CD8-positive, alpha-beta memory T cell (primary cell): ENCODE measurements at places on chromosomes 7 and 10.

GRCh38 chr10:71790749-71791440, 17.6 kb upstream of the VSIR start:
- no peak for DNase-seq

DNA sequence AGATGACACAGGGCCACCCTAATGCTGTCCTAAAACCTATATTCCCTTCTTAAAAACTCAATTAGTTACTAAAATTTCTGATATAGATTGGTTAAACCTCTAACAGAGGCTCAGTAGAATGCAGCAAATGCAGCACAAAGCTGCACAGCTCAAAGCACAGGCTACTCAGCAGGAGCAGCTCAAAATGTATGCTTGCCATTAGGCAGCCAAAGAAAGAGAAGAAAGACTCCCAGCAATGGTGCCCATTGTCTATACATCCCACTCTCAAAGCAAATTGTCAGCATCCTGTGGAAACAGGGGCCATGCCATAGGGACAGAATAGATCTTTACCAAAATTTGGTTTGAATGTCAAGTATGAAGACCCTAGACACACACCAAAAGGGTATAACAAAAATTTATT, 73.5 kb downstream of the TFPI2 start:
- no peak for DNase-seq

GRCh38 chr10:97058521-97058920, 127.2 kb downstream of the SLIT1 start:
- DNase-seq, result no peak

GRCh38 chr10:93515071-93516005, 18.9 kb downstream of the CEP55 start:
- DNase-seq, result no peak

DNA sequence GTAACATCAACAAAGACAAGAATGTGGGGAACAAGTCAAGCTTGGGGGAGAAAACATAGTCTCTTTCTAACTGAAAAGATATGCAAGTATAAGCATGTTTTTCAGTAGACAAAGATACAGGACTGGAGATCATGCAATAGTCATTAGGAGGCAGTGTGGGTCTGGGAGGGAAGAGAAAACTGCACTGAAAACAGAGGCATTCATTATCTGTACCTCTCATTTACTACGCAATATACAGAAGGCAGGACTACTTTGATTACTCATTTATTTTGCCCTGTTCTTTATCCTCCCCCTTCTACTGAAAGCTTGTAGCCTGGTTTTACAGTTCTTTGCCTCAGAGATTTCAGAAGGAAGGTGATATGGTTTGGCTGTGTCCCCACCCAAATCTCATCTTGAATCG, 341.2 kb downstream of the CRPPA start:
- DNase-seq, result no peak

DNA sequence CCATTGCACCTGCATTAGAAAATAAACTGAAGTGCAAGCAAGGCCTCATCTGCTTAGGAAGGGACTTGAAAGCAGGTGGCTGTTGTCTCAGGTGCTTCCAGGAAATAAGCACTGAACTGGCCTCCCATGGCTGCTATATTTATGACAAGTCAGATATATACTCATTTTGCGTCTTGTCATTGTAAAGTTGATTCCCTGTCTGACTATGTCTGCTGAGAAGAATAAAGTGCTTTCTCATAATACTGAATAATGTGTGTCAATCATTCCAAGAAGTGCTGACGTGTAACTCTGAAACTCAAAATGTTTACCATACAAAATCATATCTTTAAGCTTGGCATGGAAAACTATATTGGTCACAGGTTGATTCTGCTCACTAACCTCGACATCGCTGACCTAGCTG, 44.9 kb upstream of the SVOPL start:
- DNase-seq, result no peak

- peak; percentile 90 for DNase-seq
Observed at GRCh38 chr7:123748734-123749536, at the start of gene WASL. Gene WASL, minus strand, starts transcription at chr7:123749003. Its CDS starts 269 bp downstream, at chr7:123748734.

DNA sequence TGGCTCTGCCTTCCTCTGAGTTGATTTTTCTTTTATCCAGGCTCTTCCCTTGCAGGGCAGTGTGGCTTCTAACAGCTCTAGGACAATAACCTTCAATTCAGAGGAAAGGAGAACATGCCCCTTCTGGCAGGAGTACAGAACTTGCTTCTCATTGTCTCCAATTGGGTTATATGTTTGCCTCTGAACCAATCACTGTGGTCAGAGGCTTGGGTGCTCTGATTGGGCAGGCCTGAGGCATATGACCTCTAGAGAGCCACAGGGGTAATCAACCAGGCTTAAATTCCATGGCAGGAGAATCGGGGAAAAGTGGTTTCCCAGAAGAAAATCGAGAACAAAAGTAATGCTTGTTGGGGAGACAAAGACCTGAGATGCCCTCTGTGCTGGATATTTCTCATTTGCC, 240.0 kb downstream of the REEP3 start:
- DNase-seq, result no peak

DNA sequence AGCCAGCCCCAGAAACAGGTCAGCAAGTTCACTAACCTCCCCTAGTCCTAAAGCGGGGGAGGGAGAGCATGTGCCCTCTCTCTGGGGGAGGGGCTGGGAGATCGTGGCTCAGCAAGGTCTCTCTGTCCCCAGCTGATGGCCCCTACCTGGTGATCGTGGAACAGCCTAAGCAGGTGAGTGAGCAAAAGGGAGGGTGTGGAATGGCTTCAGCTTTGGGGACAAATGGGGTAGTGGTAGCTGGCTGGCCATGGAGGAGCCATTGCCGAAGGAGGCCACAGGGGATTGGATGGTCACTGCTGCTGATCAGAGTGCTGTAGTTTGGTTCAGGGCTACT, 779 bp downstream of the NFKB2 start:
- DNase-seq, result no peak

GRCh38 chr7:101591504-101591903, 37.6 kb downstream of the MYL10 start:
- DNase-seq, result no peak

DNA sequence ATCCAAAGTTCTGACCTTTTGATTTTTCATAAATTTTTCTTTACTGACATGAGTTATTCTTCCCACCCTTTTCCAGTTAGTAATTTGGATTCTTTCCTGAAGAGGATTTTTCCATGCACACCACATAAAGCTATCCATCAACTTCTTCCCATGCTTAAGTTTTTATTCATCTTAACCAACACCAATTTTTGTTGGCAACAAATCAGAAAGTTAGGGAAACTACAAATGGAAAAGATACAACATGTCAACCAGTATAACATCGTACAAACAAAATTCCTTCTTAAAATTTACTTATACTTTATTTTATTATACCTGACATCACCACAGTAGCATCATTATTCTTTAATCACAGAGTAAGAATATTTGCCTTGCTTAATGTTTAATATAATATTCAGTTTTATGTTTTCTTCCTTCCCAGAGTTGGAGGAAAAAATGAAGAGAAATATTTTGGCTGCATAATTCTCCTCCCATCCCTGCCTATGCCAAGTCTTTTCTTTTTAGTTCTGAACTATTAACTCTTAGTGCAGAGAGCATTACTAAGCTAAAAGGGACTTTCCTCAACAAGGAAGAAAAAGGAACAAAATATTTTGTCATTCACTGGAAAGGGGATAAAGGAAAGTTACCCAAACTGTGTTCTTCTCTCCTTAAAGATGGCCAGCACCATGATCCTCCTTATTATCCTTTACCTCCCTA, 67.5 kb upstream of the MEOX2 start:
- DNase-seq, result no peak

GRCh38 chr7:151704299-151704959, 172.5 kb downstream of the PRKAG2 start:
- no peak for DNase-seq

DNA sequence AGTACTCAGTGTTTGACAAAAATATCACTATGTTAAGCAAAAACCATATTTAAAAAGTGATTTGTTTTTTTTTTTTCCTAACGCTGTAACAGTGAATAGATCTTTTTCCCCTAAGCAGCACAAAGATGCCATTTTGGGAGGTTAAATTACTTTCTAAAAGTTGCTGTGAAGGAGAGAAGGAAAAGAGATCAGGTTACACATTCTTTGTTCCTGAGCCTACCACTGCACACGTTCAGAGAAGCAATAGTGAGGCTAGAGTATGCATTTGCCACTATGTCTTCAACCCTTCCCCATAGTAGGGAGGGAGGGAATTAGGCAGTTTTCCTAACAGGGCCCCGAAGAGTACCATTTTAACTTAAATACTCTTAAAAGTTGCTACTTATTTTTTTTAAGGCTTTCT, 38.9 kb downstream of the BMPR1A start:
- DNase-seq, result no peak

DNA sequence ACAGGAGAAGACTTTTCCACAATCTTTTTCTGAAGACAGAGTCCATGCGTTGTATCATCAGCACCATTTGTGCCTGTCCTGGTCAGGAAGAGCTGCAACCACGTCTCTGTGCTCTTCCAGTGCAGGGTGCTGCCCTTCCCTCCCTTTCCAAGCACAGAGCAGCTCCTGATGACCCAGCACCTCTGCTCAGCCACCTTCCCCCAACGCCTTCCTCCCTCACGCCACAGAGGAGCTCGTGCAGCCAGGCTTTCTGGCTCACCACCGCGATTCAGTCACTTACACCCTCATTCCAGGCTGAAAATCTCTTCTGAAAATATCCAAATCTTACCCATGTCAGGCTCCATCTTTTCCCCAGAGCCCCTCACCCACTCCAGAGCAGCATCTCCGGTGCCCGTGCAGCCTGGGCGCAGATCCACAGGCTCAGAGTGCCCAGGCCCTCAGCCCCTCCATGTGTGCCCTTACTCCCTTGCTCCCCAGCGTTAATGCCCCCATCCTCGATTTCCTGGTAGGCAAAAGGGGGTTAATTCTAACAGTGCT, 181.5 kb downstream of the DIP2C start:
- DNase-seq, result no peak
